SHP77 treated with DMSO at 0.1 percent for 48 hours (cell line): ENCODE measurements at places on chromosomes 12 and 14.

DNA sequence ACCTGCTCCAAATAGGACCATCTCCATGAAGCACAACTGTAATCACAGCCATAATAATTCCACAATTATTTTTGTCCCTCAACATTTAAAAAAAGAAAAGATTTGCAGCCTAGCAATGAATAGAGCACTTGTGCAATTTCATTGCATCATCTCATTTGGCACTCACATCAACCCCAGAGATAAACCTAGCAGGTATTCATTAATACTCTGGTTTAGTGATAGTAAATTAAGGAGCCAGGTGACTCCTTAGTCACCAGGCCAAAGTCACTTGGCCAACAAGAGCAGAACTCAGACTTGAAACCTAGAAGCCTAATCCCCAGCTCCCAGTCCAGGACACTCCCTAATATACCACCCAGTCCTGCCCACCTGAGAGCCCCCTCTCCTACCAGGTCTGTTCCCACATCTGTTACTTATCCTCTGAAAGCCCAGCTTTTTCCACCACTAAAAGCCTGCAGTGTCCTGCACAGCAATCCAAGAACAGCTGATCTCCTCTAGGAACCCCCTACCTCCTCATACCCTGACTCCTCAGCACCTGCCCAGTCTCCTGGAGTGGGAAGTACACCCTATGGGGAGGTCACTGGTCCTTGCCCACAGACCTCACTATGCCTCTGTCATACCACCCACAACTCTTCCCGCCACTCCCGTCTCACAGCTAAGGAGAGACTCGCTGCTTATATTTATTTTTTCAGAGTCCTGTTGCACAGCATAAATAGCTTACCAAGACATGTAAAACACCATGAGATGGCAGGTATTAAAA is 22.1 kb downstream of the OR10P1 start:
- no peak for DNase-seq

DNA sequence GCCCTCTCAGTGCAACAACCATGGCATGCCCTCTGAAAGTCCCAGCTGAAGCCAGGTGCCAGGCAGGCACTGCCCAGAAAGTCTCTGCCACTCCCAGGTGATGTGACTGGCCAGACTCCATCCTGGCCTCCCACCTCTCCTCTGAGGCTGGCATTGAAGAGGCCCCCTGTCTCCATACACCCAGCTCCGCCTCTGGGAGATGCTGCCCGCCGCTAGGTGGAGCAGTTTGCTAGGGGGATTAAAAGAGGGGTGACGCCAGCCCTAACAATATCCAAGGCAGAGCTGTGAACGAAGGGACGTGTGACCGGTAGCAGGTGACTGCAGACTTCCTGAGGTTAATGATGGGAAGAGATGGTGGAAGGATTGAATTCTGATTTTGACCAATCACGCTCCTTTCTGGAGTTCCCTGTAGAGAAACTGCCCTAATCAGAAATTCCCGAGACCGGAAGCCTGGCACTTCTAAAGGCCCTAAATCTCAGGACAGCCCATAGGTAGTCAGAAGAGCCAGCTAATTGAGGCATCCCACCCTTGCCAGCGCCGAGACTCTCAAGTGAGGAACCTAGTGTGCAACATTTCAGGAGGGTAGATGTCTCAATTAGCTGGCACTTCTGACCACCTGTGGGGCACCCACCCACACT is 8.3 kb upstream of the PLEK2 start:
- no peak for DNase-seq

DNA sequence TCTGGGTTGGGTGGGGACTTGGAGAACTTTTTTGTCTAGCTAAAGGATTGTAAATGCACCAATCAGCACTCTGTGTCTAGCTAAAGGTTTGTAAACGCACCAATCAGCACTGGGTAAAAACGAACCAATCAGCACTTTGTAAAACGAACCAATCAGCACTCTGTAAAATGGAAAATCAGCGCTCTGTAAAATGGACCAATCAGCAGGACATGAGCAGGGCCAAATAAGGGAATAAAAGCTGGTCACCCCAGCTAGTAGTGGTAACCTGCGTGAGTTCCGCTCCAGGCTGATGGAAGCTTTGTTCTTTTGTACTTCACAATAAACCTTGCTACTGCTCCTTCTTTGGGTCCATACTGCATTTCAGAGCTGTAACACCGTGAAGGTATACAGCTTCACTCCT is 1.7 kb upstream of the ACOT2 start:
- no peak for DNase-seq

- no peak for DNase-seq
These were observed 10.7 kb downstream of the UBE3B start for GRCh38 chr12:109488051-109488665.
